ENCODE measurements at places on chromosomes 5 and 9. TPM values are rescaled to one million over a fixed set of nuclear protein-coding genes. Genes with fewer than 3 reads are reported as not detected.

GRCh38 chr5:43997647-43998272 is 391.5 kb downstream of the FGF10 start:
- H3K4me3 ChIP-seq = no peak overlapping the region
- H3K27ac ChIP-seq = no peak overlapping the region
- H3K4me1 ChIP-seq = no peaks in the 10 kb centered on the region

GRCh38 chr9:16282216-16282615 is 588.3 kb downstream of the BNC2 start:
- no peaks in the 10 kb centered on the region for H3K27me3 ChIP-seq
- no peaks in the 10 kb centered on the region for H3K4me1 ChIP-seq
- no peaks in the 10 kb centered on the region for H3K36me3 ChIP-seq
- no peak overlapping the region for H3K4me3 ChIP-seq

- H3K4me1 ChIP-seq = peaks cover 51% of the 10 kb centered on the region
- peak; percentile 91 for DNase-seq
- peak within 1 kb of the TSS; percentile 82 for H3K4me3 ChIP-seq
- H3K27me3 ChIP-seq = no peaks in the 10 kb centered on the region
- peak within 1 kb of the TSS; percentile 82 for H3K27ac ChIP-seq
Observed at GRCh38 chr5:14664270-14665100, at the start of gene OTULIN. Gene OTULIN, plus strand, starts transcription at chr5:14664718. Its CDS starts 108 bp downstream, at chr5:14664826.

GRCh38 chr5:96150007-96150406 is 188.4 kb upstream of the ELL2 start:
- no peak overlapping the region for H3K27ac ChIP-seq
- no peaks in the 10 kb centered on the region for H3K36me3 ChIP-seq
- no peaks in the 10 kb centered on the region for H3K4me1 ChIP-seq
- H3K4me3 ChIP-seq = no peak overlapping the region

- H3K27ac ChIP-seq = peak overlapping the region; percentile 88
- H3K27me3 ChIP-seq = no peaks in the 10 kb centered on the region
- no peaks in the 10 kb centered on the region for H3K36me3 ChIP-seq
Observed at GRCh38 chr5:54311176-54311677, 854 bp upstream of the ARL15 start.

DNA sequence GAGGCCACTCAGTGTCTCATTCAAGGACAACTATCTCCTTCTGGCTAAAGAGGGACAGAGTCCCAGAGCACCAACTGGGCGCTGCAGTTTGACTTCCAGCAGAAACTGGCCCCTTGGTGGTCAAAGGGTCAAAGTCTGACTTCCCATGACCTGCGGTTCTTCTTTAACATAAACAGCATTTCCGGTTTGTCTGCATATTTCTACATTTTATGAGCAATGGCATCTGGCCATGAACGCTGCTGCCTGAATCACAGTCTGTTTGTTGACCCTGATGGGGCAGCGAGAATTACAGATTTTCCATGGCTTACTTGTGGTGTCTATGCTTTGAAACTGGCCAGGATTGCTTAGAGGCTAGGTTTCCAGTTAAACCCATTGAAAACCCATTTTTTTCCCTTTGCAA is 1.3 kb downstream of the TNFSF15 start:
- no peak for DNase-seq
- no peak overlapping the region for H3K4me3 ChIP-seq
- H3K36me3 ChIP-seq = no peaks in the 10 kb centered on the region
- H3K27ac ChIP-seq = no peak overlapping the region
- H3K4me1 ChIP-seq = peaks cover 19% of the 10 kb centered on the region

DNA sequence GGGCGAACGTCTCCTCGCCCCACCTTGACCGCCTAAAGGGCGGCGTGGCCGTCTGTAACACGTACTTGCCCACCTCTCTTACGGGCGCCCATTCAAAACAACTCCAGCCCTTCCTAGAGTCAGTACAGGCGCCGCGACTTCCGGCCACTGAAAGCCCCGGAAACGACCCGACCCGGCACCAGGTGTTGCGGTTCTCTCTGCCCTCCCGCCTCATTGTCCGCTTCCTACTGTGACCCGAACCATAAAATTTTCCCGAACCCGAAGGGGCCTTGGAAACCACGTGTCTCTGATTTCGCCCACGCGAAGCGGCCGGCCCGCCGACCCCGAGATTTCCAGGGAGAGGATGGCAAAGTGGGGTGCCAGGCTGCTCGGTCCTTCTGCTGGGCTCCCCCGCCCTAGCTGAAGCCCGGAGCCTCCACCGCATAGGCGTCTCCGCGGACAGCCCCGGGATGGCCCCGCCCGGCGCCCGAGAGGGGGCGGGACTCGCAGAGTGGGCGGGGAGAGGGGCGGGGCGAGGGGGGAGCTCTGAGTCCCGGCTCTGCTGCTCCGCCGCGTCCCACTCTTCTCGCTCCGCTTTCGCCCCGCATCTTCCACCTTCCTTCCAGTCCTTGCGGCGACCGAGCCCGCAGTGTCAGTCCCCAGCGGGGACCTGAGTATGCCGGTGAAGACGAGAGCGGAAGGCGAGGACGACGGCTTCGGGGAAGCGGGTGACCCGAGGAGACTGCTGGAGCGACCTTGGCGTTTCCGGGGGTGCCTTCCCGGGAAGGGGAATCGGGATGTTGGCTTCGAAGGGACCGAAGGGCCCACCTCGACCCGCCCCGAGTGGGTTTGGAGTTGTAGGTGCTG is 684 bp upstream of the PTGES2 start:
- H3K4me3 ChIP-seq = peak overlapping the region; percentile 96
- H3K36me3 ChIP-seq = peaks cover 5% of the 10 kb centered on the region
- H3K27me3 ChIP-seq = no peaks in the 10 kb centered on the region
- H3K27ac ChIP-seq = peak overlapping the region; percentile 96
- peak; percentile 79 for DNase-seq

GRCh38 chr9:81103597-81104471 is 585.5 kb downstream of the TLE1 start:
- no peak for DNase-seq
- H3K27ac ChIP-seq = no peak overlapping the region
- no peak overlapping the region for H3K4me3 ChIP-seq
- no peaks in the 10 kb centered on the region for H3K4me1 ChIP-seq

DNA sequence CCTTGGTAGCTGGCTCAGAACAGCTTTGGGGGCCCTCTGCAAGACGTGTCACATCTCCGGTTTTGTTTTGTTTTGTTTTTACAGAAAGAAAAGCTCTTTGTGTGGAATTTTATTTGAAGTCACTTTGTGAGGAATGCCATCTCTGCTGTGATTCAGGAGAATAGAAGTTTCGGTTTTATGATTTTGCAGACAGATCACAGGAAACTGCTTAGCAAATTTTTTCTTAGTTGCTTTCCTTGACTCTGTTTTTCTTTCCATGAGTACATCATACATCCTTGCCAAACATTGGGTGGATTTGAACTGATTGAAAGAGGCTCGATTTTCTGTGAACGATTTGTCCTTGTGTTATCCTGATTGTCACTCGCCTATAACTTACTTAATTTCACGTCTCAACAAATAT is 5.1 kb downstream of the SEMA5A start:
- no peak overlapping the region for H3K27ac ChIP-seq
- no peak overlapping the region for H3K4me3 ChIP-seq
- no peaks in the 10 kb centered on the region for H3K4me1 ChIP-seq
- DNase-seq = no peak
- H3K27me3 ChIP-seq = no peaks in the 10 kb centered on the region

DNA sequence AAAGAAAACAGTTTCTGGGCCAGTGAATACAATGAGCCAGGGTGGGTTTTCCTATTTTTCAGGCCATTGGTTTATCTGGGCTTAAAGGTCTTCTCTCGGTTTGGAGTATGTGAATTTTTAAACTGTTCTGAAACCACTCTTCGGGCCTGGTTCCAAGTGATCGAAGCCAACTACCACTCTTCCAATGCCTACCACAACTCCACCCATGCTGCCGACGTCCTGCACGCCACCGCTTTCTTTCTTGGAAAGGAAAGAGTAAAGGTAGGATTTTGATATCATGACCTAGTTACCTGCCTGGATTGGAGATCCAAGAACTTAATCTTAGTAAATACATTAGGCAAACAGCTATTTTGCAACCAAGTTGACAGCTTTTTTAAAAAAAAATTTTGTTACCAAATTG is 79.1 kb downstream of the WDR41 start:
- no peak for DNase-seq
- H3K4me1 ChIP-seq = no peaks in the 10 kb centered on the region
- no peak overlapping the region for H3K4me3 ChIP-seq

DNA sequence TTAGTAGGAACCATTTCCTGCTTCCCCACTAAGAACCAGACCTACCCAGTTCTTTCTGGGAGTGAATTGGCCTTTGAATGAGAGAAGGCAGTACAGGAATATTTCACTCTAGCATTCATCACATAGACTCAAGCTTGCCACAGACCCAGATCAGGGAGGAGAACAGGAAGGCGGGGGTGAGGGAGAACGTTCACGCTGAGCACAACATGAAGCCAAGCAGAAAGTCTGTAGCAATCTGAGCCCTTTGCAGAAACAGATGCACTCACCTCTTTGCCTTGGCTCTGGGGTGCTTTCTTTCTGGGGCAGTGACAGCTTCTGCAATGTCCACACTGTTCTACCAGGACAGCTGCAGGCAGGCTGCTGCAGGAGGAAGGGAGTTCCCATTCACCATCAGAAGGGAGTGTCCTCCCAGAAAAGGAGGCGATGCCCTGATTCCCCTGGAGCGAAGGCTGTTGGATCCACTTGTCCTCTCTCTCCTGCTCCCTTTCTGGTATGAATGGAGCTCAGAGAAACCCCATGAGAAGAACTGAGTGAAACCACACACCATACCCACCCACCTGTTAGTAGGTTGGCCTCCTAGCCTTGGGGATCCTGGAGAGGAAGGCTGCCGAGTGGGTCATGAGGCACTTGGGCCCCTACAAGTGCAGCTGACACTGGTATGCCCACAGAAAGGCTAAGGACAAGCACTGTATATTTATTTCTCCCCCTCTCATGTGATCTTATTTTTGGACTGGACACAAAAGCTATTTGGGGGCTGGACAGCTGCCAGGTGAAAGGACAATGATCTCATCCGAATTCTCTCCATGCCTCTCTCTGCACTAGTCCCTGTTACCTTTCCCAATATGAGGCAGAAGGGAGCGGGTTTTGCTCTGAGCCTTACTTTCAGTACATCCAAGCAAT is 11.7 kb upstream of the FGF1 start:
- DNase-seq = no peak
- H3K36me3 ChIP-seq = no peaks in the 10 kb centered on the region
- no peak overlapping the region for H3K27ac ChIP-seq
- H3K4me3 ChIP-seq = no peak overlapping the region
- no peaks in the 10 kb centered on the region for H3K27me3 ChIP-seq
- H3K4me1 ChIP-seq = no peaks in the 10 kb centered on the region

DNA sequence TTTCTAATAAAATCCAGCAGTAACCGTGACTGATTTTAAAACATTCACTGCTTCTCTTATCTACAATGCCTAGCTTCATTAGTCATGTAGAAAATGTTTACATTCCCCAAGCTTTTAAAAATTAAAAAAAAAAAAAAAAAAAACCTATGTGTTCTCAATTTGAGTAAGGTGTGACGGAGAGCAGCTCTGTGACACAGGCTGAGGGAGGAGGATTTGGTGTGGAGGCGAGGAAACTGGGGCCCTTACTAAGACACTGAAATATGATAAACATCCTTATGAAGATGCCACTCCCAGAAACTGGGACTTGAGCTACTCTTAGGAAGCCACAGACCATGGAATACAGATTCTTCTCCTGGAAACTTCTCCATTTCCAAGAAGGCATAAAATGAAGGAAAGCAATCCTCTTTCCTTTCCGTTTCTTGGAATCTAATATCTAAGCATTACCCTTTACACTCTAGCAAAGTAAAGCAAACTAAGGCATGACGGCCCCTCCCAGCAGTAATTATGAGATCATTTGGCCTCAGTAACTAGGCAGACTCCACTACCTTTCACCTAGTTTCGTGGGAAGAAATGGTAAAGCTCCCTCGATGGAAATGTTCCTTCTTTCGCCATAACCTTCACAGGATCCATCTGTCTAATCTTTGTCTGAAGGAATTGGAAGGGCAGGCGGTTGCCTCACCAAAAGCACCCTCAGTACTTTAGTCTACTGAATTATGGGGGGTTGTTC is 23.5 kb downstream of the GRAMD2B start:
- H3K36me3 ChIP-seq = no peaks in the 10 kb centered on the region
- H3K27ac ChIP-seq = no peak overlapping the region
- DNase-seq = no peak

DNA sequence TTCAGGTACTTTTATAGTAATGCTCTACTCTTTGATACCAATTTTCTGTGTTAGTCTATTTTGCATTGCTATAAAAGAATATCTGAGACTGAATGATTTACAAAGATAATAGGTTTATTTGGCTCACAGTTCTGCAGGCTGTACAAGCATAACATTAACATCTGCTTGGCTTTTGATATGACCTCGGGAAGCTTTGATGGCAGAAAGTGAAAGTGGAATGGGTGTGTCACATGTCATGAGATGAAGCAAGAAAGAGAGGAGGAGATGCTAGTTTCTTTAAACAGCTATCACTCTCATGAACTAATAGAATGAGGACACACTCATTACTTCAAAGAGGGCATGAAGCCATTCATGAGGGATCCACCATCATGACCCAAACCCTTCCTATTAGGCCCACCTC is 270.9 kb upstream of the IL12B start:
- no peaks in the 10 kb centered on the region for H3K36me3 ChIP-seq
- no peaks in the 10 kb centered on the region for H3K4me1 ChIP-seq
- no peak overlapping the region for H3K4me3 ChIP-seq
- H3K27ac ChIP-seq = no peak overlapping the region
- H3K27me3 ChIP-seq = no peaks in the 10 kb centered on the region

GRCh38 chr9:33797837-33798236 is 2.5 kb downstream of the PRSS3 start:
- no peaks in the 10 kb centered on the region for H3K27me3 ChIP-seq
- DNase-seq = no peak
- H3K4me3 ChIP-seq = no peak overlapping the region

DNA sequence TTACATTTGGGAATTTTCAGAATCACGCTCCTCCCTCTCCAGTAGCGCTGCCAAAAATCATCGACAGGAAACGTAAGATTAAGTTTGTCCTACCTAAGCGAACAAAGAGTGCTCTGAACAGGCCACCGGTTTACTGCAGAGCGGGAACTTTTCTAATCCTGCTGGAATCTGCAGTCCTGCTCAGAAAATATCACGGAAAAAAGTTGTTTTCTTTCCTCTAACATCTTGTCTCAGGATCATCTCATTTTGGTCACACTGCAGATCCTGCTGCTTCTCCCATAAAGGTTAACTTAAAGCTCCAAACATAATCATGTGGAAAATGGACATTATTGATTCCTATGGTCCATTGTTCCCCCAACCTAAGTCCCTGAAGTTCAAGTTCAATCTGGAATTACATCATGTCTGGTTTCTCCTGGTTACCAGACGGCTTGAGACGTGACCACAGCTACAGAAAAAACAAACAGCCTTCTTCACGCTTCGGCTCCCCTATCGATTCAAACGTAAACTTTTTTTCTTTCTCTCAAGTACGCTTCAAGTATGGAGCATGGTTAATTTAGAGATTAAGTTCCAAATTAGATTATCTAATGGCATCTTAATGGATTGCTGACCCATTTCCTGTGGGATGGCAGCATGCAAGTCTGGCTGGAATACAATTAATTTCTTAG is 217.6 kb downstream of the NFIB start:
- DNase-seq = no peak
- H3K4me1 ChIP-seq = no peaks in the 10 kb centered on the region

- no peak overlapping the region for H3K4me3 ChIP-seq
- H3K36me3 ChIP-seq = no peaks in the 10 kb centered on the region
- no peaks in the 10 kb centered on the region for H3K27me3 ChIP-seq
- no peak overlapping the region for H3K27ac ChIP-seq
Observed at GRCh38 chr5:80631278-80632259, 22.9 kb upstream of the MSH3 start.

- no peak overlapping the region for H3K4me3 ChIP-seq
- H3K27me3 ChIP-seq = no peaks in the 10 kb centered on the region
- DNase-seq = no peak
- H3K36me3 ChIP-seq = no peaks in the 10 kb centered on the region
- no peaks in the 10 kb centered on the region for H3K4me1 ChIP-seq
Observed at GRCh38 chr5:135140446-135141204, 106.6 kb upstream of the PITX1 start.

The GADD45G gene
- 3.4 TPM for total RNA-seq

The DDX4 gene
- not detected for total RNA-seq

The ADAMTS13 gene
- 1.0 TPM for total RNA-seq

The MAMDC4 gene
- total RNA-seq = 12.9 TPM

The FST gene
- 0.13 TPM for total RNA-seq

The C7 gene
- not detected for total RNA-seq
